ENCODE measurements at places on chromosomes 6 and 20.

DNA sequence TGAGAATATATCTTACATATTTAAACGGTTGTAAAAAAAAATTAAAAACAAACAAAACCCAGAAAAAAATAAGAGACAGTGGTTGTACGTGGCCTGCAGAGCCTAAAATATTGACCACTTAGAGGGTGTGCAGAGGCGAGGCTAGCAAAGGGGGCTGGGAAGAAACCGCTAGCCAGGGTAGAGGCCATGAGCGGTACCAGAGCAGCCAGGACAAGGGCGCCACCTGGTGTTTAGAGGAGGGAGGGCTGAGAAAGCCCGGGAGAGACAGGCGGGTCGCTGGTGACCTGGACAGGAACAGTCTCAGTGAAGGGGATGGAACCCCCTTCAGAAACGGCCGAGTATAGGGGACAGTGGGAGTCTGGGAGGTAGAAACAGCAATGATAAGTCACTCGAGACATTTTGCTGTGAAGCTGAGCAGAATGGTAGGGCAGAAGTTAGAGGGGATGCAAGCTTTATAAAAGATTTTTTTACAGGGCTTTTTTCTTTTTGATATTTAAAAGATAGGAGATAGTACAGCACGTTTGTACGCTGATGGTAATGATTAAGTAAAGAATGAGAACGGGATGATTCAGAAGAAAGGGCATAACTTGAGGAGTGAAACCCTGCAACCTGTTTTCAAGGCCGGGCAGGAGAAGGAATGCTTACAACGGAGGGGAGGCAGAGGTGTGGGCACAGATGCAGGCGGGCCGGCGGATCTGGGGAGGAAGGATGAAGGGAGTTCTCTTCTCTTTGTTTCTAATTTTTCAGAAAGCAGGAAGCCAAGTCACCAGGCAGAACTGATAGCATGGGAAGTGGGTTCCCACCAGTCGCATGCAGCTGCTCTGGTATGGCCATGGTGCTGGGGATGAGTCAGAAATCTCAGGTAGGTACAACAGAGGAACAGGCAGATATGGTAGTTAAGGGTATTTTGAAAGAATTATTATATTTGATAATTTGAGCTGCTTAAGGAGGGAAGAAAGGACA is 76.2 kb downstream of the FAM229B start:
- peak; percentile 46 for DNase-seq

DNA sequence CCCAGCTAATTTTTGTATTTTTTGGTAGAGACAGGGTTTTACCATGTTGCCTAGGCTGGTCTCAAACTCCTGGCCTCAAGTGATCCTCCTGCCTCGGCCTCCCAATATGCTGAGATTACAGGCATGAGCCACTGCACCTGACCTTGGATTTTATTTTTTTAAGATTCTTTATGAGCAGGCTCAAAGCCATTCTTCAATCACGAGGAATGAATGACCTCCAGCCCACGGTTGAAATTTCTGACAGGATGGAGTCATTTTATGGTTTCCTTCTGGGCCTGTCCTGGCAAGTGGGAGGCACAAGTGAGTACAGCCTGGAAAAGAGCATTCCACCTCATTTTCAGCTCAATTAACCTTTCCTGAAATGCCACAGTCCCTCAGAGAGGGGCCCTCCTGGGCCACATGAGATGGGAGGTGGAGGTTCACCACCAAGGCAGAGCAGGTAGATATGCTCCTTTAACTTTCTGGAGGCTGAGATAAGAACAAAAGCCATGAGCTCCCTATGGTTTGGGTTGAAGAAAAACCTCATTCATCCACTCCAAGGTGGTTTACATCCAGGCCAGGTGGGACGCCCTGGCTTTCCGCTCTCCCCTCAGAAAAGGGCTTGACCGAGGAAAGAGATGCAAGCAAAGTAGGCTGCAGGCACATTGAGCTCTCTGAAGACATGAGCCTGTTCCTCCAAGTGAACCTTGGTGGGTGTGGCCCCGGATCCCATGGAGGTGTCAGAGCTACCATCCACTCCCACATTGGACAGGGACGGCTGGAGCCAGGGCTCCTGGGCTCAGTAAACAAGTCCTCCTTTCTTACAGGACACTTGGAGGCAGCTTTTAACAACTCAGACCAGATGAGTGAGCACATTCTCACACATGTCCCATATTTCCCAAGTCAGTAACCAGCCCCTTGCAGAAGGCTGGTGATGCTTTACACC is 208.5 kb upstream of the SSTR4 start:
- no peak for DNase-seq

GRCh38 chr6:148528292-148528691 is 185.7 kb downstream of the SASH1 start:
- DNase-seq = no peak

- no peak for DNase-seq
These were observed 138.3 kb upstream of the SGK1 start for GRCh38 chr6:134456226-134456625.

DNA sequence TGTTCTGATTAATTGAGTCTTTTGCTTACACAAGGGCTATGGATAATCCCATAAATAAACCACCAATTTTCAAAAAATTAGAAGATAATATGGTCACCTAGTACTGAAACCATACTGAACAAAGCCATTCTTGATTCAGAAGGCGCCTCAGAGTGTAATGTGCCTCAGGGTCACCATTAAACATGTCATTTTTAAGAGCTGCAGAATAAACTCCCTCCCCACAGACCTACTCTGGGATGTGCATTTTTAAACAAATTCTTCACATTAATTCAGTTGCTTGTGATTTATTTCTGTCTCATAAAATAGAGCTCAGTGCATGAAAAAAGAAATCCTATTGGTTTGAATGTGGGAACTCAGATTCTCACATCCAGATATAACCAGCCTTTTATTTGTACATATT is 202.1 kb upstream of the HEY2 start:
- no peak for DNase-seq

- DNase-seq = no peak
These were observed 16.8 kb upstream of the SDCBP2 start for GRCh38 chr20:1345756-1346093.

- no peak for DNase-seq
These were observed 6.2 kb downstream of the GRIK2 start for GRCh38 chr6:101399616-101400162.

GRCh38 chr6:77813090-77813489 is 160.3 kb downstream of the MEI4 start:
- no peak for DNase-seq
